ENCODE measurements at places on chromosomes 2 and 18.

DNA sequence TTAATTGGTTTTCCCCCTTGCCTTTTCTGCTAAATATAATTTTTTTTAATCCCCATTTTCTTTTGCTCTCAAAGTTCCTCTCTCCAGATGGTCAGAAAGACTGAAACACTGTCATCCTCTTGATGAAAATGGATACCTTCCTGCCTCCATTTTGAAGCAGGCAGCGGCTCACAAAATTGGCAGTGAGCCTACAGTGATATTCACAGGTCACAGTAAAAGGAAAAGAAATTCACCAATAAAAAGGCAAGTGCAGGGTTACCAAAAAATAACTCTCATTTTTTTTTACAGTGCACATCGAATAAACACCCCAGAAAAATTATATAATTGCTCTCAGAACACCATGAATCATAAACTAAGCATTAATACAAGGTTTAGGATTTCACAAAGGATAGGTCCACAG, 307.5 kb downstream of the TCF4 start:
- no peak for DNase-seq

DNA sequence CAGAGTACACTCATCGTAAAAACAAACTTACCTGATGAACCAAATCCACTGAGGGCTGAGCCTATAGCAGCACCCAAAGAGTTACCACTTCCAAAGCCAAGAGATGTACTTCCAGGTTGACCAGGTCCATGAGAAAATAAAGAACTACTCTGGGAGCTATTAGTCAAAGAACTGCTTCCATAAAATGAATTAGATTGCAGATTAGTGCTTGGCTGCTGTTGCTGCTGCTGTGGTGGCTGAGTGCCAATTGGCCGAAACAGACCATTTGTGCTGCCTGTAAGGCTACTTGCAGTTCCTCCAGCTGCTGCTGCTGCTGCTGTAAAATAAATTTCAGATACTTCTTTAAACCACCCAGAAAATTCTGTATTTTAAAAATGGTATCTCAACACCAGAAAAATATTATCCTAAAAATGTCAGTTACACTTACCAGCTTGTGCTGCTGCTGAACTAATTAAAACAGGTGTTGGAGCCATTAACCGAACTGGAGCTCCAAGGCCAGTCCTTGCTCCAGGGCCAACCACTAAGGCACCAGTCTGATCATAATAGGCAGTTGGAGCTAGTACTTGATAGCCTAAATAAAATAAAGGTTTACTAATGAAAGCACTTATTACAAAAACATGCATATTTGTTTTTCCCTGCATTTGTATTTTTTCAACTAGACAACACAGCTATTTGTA, 58.1 kb upstream of the SDC1 start:
- no peak for DNase-seq

DNA sequence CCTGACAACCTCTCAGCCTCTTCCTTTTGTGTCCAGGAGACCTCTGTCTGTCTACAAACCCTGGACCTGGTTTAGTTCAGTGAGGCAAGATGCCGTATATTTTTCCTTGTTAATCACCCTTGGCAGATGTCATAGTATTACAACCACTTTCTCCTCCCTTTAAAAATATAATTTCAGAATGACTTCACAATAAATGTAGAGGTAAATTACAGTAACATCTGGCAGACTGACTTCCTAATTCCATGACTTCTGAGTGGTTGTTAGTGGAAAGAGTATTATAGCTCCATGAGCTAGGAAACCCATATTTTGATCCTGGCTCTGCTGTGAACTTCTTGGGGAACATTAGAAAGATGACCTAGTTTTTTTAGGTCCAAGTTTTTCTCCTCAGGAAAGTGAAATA, 39.5 kb downstream of the SPATS2L start:
- DNase-seq = no peak

- no peak for DNase-seq
Measured at GRCh38 chr2:74333896-74334586, 9.2 kb downstream of the SLC4A5 start.

- DNase-seq = no peak
Measured at GRCh38 chr2:73250872-73251846, 17.1 kb downstream of the CCT7 start.

GRCh38 chr2:155871940-155872339, 460.6 kb downstream of the NR4A2 start:
- no peak for DNase-seq

- no peak for DNase-seq
Measured at GRCh38 chr2:54396107-54396506, 60.0 kb upstream of the SPTBN1 start.

GRCh38 chr2:157800838-157801495, 75.2 kb downstream of the ACVR1 start:
- DNase-seq = no peak

DNA sequence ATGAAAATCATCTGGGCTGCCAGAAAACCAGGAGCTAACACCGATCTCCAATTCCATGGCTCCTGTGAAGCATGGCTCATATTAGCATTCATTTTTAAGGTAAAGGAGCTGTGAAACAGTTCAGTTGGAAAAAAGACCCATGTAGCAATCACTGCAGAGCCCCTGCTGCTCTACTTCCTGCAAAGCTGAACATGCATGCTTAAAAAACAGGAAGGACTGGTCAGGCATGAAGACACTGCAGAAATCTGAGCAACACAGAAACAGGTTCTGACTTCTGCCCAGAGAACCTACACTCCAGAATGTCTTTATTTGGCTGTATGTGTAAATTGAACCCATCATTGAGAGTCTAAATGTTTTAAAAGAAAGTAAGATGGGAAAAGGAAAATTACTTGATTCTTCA, 950.6 kb downstream of the DCDC2C start:
- no peak for DNase-seq

DNA sequence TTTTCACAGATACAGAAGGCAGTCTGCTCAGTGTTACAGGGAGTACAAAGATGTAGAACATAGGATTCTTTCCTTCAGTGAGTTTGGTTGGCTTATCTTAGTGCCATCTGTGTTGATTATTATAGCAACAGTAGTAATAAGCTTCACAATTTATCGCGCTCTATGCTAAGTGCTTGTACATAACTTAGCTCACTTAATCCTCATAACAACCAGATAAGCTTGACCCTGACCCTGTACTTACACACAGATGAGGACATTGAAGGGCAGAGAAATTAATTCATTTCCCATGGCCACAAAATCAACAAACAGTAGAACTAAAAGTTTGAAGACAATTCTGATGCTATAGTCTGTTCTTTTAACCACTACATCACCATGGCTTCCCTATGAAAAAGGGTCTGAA, 121.8 kb downstream of the SPHKAP start:
- no peak for DNase-seq

DNA sequence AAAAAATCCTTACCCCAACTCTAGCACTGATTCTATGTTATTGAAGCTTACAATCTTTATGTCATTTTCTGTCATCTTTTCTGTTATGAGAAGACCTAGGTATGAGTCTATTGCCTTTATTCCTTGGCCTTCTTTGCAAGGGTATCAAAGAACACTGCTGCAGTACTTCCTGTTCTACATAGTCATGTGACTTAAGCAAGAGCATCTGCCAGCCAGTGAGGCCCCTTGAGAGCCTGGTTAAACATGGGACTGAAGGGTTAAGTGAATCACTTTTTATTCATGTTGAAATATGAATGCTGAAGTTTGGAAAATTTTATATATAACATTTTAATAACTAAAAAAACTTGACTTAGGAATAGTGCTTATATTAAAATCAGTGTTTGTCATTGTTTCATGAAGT, 844 bp upstream of the CPS1 start:
- no peak for DNase-seq
